AG04450 (cell line): ENCODE measurements at places on chromosomes 6 and 20. TPM values are rescaled to one million over a fixed set of nuclear protein-coding genes. Genes with fewer than 3 reads are reported as not detected.

DNA sequence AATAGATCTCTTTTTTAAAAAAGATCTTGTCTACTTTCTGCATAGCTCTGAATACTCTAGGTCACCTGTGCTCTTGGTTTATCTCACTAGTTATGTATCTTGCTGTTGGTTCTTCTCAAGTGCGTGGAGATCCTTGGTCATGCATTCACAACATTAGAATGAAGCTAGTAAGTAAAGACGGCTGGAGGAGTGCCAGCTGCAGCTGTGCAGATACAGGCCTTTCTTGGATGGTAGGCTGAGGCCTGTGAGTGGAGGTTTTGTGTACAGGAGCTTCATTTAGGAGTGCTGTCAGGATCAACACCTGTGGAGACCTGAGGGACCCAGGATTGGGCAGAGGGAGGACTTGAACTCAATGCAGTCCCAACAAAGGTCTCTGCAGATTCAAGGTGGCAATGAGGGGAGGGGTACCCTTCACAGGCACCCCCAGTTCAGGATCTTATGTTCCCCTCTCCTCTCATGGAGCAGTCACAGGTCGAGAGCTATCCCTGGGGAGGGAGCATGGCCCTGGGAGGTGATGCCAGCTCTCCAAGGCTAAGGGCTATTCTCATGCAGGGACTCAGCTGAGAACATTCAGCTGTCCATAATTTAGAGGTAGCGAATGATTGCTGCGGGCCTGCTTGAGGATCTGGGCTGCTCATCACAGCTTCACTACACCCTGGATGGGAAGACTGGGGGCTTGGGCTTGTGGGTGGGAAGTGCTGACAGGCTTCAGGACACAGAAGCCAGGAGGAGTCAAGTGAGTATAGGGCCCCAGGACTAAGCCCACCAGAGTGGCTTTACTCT is 98.9 kb upstream of the ENPP5 start:
- DNase-seq: no peak

- no peak for DNase-seq
Observed at GRCh38 chr6:2505624-2506023, 245.1 kb downstream of the MYLK4 start.

Gene EYA2
- 4.0 and 5.1 TPM in 2 replicates for polyA plus RNA-seq

DNA sequence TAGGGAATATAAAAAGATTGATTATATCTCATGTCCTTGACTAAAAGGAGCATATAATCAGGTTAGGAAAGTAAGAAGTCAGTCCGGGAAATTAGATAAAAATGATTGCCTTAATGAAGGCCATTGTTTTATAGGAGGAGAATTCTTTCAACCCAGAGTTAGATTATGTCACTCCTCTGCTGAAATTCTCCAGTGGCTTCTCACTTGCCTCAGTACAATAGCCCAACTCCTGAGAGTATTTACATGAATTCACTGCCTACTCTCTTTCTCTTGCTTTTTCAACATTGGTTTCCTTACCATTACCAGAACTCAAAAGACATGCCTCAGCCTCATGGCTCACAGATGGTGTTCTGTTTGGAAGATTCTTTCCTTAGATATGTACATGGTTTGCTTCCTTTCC is 114.9 kb downstream of the EPHA7 start:
- DNase-seq: no peak

Gene EEF1E1
- polyA plus RNA-seq: 51.1 and 65.1 TPM in 2 replicates

Gene FAM184A
- 0.02 and 0.06 TPM in 2 replicates for polyA plus RNA-seq

DNA sequence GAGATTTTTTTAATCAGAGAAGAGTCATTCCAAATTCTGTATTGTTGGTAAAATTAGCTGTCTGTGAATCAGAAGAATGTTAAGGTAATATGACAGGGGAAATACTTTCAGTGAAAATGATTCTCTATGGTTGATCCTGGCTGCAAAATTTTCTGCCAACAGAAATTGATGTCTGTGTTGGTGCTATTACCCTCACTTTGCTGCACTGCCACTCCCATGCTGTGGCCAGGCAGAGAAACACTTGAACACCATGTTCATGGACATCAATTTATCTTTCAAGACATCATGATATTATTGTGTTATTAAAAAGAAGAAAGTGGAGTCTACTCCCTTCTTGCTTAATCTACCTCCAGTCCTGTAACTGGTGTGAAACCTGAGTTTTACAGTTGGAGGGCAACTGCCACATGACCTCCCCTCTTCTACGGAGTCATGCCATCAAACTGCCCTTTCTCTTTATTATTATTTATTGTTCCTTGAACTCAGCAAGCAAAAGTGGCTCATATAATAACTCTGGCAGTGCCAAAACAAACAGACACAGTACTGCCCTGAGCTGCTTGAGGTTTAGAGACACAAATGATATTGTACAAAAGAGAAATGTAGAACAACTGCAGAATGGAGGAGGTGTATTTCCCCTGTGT is 288.0 kb upstream of the JAG1 start:
- no peak for DNase-seq

- no peak for DNase-seq
Observed at GRCh38 chr6:150635906-150636514, 36.3 kb downstream of the PLEKHG1 start.

Gene RNF39
- polyA plus RNA-seq: not detected in 2 replicates

Gene SDC4
- 177 and 204 TPM in 2 replicates for polyA plus RNA-seq

Gene BPI
- 0.04 and 0.12 TPM in 2 replicates for polyA plus RNA-seq

- no peak for DNase-seq
Observed at GRCh38 chr6:135088281-135088680, 33.7 kb upstream of the HBS1L start.

DNA sequence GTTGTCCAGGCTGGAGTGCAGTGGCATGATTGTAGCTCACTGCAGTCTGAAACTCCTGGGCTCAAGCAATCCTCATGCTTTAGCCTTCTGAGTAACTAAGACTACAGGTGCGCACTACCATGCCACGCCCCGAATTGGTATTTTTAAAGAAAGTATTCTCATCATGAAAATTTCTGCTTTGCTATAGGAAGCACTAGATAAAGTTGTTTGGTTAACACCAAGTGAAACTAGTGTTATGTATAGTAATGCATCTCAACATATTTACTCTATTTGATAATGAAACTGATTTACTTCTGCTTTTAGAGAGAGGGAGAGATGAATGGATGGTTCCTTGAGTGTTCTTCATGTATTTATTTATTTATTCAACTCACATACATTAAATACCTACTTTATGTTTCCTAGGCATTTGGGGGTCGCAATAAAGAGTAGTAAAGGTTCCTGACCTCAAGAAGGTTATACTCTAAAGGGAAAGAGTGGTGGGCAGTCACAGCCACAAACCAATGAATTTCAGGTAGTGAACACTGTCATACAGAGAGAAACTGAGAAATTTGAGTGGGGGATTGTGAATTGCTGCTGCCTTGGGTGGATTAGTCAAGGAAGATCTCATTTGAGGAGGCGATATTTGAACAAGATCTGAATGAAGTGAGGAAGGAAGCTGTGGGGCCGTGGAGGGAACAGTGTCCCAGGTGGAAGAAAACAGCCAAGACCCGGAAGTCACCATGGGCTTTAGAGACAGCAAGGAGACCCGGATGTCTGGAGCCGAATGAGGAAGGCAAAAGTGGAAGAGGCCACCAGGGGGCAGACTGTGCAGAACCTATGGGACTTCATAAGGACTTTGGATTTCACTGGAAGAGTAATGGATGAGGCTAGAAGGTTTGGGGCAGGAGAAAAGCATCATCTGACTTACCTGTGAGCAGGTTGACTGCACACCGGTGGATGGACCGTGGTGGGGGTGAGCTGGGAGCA is 185.6 kb downstream of the TSHZ2 start:
- DNase-seq: peak; percentile 1

Gene HEY2
- polyA plus RNA-seq: not detected in 2 replicates

Gene STMND1
- not detected in 2 replicates for polyA plus RNA-seq

Gene SIRT5
- polyA plus RNA-seq: 5.3 and 5.4 TPM in 2 replicates

- DNase-seq: no peak
Observed at GRCh38 chr6:24888715-24889370, 46.9 kb downstream of the RIPOR2 start.

Gene KCNB1
- polyA plus RNA-seq: 0.04 and 0.06 TPM in 2 replicates

Gene ADGRG6
- 11.7 and 16.2 TPM in 2 replicates for polyA plus RNA-seq

Gene RIPOR2
- 7.3 TPM in 2 replicates for polyA plus RNA-seq

Gene IRAK1BP1
- 2.6 and 3.9 TPM in 2 replicates for polyA plus RNA-seq

DNA sequence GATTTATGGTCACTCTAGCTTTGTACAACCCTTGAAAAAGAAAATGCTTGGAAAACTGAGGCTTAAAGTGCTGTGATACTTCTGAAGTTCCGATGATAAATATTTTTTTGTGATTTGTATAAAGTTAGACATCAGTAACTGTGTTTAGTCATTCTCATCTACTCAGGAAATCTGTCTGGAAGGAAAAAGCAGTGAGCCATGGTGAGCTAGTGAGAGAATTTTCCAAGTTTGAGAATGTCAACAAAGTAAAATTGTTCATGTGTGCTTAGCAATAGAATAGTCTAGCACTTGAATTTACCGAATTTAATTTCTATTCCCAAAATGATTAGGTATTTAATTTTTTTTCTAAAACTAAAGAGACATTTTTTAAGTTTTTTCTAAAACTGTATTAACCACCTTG is 41.3 kb upstream of the PLCB4 start:
- no peak for DNase-seq

GRCh38 chr6:112054555-112055190 is 769 bp downstream of the CCN6 start:
- DNase-seq: no peak

Gene EYS
- polyA plus RNA-seq: 0.14 TPM in 1 of 2 replicates, not detected in the other
